Stimulated activated CD4-positive, alpha-beta T cell treated with anti-CD3 and anti-CD28 coated beads, Interleukin-1b, Interleukin-23, amount 100 ng/mL, for 4 hours (primary cell): ENCODE measurements at places on chromosomes 2 and 18.

DNA sequence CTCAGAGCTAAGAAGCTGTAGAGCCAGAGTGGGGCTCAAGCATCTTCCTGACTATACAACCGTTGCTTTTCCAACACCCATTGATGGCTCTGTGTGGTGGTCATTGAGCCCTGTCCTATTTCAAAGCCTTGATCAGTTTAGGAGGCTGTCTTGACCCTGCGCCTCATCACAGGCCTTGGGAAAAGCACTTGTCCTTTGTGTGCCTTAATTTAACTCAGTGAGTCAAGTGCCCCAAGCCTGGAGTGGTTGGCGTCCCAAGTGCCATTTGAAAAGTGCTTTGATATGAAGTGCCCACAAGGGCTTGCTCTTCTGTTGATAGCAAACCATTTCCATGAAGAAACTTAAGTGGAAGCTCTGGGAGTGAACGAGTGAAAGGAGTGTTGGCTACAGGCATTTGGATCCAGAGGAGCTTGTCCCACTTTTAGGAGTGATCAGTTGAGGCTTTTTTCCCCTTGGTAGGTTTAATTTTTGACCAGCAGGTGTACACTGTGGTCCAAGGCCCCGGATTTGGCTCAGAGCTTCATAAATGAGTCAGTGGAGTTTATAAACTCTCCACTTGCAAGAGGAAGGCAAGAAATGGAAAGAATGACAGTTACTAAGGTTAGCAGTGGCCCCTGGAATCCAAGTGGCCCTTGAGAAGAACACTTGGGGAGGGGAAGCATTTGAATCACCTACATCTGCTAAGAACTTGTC lies 50.3 kb downstream of the ACTR2 start:
- no peak for DNase-seq

DNA sequence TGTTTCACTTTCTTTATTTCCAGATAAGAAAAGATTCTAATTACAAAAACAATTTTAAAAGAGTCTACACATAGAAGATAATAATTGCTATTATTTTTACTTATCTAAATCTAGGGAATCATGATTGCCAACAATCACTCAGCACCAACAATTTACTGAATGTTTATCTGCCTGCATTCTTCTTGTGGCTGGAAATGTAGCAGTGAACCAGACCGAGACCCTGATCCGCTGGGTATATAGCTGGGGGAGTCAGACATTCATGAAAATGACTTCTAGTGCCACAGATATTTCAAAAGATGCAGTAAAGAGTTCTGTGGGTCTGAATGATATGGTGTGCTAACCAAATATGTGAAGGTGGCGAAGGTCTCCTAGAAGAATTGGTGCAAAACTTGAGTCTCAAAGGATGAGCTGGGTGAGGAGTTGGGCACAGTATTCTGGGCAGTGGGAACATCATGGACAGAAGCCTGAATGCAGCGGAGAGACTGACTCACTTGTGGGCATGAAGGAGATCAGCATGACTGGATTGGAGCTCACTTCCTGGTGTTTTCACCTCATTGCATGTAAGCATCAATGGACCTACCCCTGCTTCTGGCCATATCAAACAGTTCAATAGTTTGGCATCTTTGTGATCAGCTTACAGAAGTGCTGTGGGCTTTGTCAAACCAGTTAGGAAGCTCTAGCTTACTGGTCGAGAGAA lies 26.1 kb upstream of the FN1 start:
- no peak for DNase-seq

- no peak for DNase-seq
Measured at GRCh38 chr2:14902953-14903352, 270.4 kb downstream of the LRATD1 start.

DNA sequence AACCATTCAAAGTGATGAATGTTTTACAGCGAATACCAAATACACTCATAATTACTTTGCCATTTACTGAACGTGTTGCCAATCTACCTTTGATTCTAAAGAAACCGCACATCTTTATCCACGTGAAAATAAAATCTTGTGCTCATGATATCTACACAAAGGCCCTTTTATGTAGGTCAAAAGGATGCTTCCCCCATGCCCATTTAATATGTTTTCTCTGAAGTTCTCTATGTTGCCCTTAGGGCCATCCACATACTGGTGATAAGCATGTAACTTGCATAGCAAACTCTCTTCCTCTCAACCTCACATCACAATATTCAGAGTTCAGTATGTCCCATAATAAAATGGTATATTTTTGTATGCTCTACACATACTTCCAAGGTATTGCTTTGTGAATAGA lies 380.0 kb upstream of the FIGN start:
- no peak for DNase-seq

- no peak for DNase-seq
Measured at GRCh38 chr18:48408727-48409590, at the start of gene ZBTB7C. Gene ZBTB7C, minus strand, starts transcription at chr18:48409383.

DNA sequence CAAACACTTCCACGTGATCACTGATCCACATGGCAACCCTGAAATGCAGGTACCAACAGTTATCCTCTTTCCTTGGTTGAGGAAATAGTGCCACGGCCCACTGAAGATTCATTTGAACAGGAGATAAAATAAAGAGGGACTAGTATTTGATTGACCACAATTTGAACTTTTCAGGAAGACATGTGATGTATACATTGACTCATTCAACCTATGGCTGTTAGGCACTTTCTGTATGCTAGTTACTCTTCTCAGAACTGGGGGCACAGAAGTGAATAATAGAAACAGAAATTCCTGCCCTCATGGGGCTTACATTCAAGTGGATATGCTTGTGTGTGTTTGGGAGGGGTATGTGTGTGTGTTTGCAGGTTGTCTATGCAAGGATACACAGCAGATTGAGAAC lies 199.6 kb downstream of the PRKCE start:
- DNase-seq = no peak

DNA sequence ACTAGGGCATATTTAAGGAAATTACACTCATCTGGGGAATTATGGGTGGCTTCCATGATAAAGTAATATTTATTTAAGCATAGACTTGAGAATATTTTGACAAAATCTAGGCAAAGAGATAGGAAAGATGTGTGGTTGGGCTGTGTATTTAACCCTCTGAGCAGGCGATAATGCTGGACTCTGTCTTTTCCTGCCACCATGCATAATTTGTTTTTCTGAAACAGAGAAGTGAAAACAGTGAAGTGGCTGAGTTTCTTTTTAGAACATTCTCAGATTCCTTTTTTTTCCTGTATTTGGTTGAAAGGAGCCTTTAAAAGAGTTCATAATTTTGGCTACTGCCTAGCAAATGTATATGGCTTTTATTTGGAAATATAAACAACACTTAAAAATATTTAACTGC lies 104.8 kb upstream of the CDH19 start:
- DNase-seq = no peak

DNA sequence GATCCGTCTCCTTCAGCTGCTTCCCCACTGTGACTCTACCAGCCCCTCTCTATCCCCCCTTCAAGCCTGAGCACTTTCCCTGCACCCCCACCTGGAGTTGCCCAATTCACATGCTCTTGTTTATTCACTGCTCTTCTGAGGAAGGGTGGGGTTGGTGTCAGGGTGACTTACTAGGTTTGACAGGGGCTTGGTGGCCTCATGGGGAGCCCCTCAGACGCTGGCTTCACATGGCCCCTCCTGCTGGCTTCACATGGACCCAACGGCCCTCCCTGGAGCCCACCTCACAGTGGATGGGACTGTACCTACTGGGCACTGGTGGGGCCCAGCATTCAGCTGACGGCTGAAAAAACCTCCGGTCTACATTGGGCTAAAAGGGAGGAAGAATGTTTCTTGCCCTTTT lies 16.7 kb upstream of the MRPL33 start:
- no peak for DNase-seq

- no peak for DNase-seq
Measured at GRCh38 chr2:69149631-69150215, 136.7 kb downstream of the ANTXR1 start.

- DNase-seq = no peak
Measured at GRCh38 chr2:83103613-83104012, 1355.5 kb downstream of the SUCLG1 start.

GRCh38 chr2:111705711-111706336 lies 178.2 kb downstream of the ANAPC1 start:
- no peak for DNase-seq

DNA sequence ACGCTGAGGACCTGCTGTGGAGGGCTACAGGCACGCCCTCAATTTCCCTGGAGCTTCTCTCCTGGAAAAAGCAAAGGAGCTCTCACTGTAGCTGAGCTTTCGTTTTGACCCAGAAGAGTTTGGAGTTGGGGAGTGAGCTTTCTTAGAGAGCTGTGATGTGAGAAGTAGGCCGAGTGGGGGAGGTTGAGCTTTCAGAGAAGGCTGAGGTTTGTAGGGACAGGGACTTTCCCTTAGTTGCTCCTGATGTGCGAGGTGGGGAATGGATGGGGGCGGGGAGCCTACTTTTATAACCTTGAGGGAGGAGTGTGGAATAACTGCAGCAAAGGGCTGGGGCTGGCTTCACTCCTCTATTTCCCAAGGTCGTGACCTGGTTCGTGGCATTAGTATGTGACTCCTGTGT lies 47.1 kb downstream of the ZNF532 start:
- no peak for DNase-seq

GRCh38 chr18:79210002-79210910 lies 141.1 kb downstream of the ATP9B start:
- no peak for DNase-seq

DNA sequence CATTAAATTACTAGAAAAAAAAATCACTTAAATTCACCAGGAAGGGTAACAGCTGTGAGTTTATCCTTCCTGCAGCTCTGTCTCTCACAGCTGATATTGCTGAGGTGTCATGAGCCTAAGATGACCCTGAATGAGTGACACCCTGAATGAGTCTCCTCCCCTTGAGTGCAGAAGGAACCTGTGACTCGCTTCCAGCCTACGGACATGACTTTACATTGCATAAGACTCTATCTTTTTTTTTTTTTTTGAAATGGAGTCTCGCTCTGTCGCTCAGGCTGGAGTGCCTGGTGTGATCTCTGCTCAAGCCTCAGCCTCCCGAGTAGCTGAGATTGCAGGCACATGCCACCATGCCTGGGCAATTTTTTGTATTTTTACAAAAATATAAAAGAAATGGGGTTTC lies 14.1 kb downstream of the MRO start:
- DNase-seq = no peak

- DNase-seq = no peak
Measured at GRCh38 chr2:187169864-187170263, 278.2 kb downstream of the CALCRL start.
